ENCODE measurements at places on chromosomes 3 and 15.

DNA sequence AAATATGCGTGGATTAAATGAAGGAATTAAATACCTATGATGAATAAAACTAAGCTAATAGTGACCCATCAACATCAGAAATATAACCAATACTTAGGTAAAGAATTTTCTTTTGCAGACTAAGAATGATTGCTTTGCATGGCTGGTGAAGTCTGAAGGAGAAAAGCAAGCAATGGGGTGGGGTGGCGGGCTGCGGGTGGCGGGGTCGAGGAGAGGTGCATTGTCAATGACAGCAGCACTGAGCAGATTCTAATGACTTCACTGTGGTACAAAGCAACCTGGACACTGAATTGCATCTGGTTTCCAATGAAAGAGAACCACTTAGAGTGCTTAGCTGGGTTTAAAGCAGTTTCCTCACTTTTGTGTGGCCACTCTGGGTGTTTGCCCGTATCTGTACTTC, 171.5 kb upstream of the IL12A start:
- DNase-seq = no peak

GRCh38 chr3:3145831-3146230, 19.1 kb downstream of the TRNT1 start:
- no peak for DNase-seq

GRCh38 chr15:94370936-94371285, 139.6 kb downstream of the MCTP2 start:
- DNase-seq = no peak

GRCh38 chr15:71532994-71533393, 277.4 kb upstream of the NR2E3 start:
- peak; percentile 17 for DNase-seq

- no peak for DNase-seq
These were observed 212.5 kb downstream of the FMN1 start for GRCh38 chr15:32982001-32982400.

DNA sequence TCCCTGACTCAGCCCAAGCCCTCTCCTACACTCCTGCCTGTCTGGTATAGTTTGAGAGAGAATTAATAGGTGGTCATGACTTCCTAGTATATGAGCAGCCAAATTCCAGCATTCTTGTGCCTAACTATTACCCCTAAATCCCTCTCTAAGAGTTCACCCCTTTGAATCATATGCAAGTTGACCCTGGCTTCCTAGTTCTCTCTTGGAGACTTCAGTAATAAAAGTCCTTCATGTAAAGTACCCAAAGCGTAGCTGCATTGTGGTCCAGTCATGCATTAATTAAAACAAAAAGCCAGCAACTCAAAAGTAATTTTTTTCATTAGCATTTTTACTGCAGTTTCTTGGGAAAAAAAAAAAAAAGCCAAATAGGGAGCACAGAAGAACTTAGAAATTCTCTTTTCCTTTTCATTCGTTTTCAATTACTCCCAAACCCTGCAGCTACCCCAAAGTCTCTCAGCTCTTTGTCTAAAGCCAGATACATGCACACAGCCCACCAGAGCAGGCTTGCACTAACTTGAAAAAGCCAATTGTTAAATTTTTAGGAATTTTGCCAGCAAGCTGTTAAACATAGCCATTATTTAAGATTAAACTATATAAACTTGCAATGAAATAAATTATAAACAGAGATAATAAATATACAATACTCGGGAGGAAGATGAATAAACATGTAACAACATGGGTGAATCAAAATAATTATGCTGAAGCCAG, 50.1 kb upstream of the STT3B start:
- DNase-seq = no peak

DNA sequence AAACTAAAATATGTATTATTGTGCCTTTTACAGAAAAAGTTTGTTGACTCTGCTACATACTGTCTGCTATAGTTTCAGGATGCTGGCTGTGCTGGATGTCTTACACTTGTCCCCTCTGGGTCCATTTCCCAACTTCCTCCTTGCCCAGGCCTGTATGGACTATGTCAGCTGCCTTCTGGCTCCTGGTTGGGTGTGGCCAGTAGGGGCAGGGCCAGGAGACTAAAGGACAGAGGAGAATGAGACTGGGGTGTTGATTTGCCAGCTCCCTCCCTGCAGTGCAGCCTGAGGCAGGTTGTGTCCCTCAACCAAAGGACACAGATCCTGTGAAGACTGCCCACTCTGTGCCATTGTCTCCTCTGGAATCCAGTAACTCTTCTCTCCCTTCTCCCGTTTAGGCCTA, 90.6 kb upstream of the UBE2E2 start:
- no peak for DNase-seq
